ENCODE measurements at places on chromosomes 16 and 17. TPM values are rescaled to one million over a fixed set of nuclear protein-coding genes. Genes with fewer than 3 reads are reported as not detected.

KRT222 gene
- total RNA-seq: not detected

FOXN1 gene
- not detected for total RNA-seq

ZACN gene
- not detected for total RNA-seq

LPCAT2 gene
- total RNA-seq: 17.4 TPM

FBXL19 gene
- 19.4 TPM for total RNA-seq

- peak overlapping the region; percentile 57 for H3K4me3 ChIP-seq
- DNase-seq: no peak
- H3K27me3 ChIP-seq: peaks cover 31% of the 10 kb centered on the region
- H3K4me1 ChIP-seq: peaks cover 7% of the 10 kb centered on the region
- no peak overlapping the region for H3K27ac ChIP-seq
These were observed 1.7 kb upstream of the MMP25 start for GRCh38 chr16:3044708-3045107.

DNA sequence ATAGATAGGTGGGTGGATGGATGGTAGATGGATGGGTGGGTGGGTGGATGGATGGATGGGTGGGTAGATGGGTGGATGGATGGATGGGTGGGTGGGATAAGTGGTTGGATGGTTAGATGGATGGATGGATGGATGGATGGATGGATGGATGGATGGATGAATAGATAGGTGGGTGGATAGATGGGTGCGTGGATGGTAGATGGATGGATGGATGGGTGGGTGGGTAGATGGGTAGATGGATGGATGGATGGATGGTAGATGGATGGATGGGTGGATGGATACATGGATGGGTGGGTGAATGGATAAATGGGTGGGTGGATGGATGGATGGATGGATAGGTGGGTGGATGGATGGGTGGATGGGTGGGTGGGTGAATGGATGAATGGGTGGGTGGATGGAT is 50.0 kb upstream of the FASN start:
- H3K27ac ChIP-seq: no peak overlapping the region
- DNase-seq: no peak
- no peaks in the 10 kb centered on the region for H3K27me3 ChIP-seq
- peaks cover 2% of the 10 kb centered on the region for H3K36me3 ChIP-seq
- no peaks in the 10 kb centered on the region for H3K4me1 ChIP-seq
- no peak overlapping the region for H3K4me3 ChIP-seq

GRCh38 chr17:82665891-82666290 is 17.6 kb upstream of the WDR45B start:
- H3K36me3 ChIP-seq: peaks cover 6% of the 10 kb centered on the region
- peak; percentile 79 for DNase-seq
- H3K27ac ChIP-seq: no peak overlapping the region
- peaks cover 6% of the 10 kb centered on the region for H3K4me1 ChIP-seq
- H3K27me3 ChIP-seq: no peaks in the 10 kb centered on the region

GRCh38 chr17:17053446-17054379 is 11.5 kb downstream of the MPRIP start:
- no peak overlapping the region for H3K4me3 ChIP-seq
- no peaks in the 10 kb centered on the region for H3K27me3 ChIP-seq
- peaks cover 53% of the 10 kb centered on the region for H3K4me1 ChIP-seq

- no peak overlapping the region for H3K4me3 ChIP-seq
- H3K36me3 ChIP-seq: no peaks in the 10 kb centered on the region
- DNase-seq: no peak
- H3K27ac ChIP-seq: no peak overlapping the region
- no peaks in the 10 kb centered on the region for H3K4me1 ChIP-seq
These were observed 264.0 kb upstream of the CCL2 start for GRCh38 chr17:33990943-33991706.

DNA sequence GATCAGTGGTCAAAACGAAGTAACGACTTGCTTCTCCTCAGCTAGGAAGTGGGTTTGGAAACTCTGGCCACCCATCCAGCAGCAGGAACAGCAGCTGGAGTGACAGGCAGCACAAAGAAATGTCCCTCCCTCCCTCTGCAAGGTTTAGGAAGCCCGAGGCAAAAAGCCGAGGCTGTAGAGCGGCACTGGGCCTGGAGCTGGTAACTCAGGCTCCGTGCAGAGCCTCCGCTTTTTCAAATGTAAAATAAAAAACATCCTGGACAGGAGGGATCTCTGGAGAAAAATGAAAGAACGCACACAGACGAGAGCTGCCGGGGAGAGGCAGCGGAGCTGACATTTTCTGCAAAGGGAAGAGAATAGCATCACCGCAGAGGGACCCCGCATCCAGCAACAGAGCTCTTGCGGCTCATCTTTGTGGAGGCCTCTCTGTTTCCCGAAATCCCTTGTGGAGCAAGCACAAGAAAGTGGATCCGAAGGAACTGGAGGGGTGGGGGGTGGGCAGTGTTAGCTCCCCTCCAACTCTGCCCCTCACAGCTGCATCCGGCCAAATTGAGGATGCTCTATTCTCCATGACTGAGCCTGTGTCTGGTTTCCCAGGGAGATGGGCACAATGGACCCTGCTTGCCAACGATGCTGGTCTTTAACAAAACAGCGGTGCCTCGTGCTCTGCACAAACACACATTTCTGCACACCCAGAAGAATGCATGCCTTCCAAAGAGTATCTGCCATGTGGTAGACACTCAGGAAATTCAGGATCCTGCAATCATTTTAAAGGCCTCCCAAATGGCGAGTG is 335.5 kb upstream of the ZFHX3 start:
- H3K4me3 ChIP-seq: no peak overlapping the region
- no peaks in the 10 kb centered on the region for H3K27me3 ChIP-seq
- H3K36me3 ChIP-seq: no peaks in the 10 kb centered on the region
- H3K4me1 ChIP-seq: peaks cover 11% of the 10 kb centered on the region
- H3K27ac ChIP-seq: no peak overlapping the region

GRCh38 chr16:71564335-71564967 is 12.4 kb downstream of the TAT start:
- peak overlapping the region; percentile 92 for H3K27ac ChIP-seq
- peaks cover 16% of the 10 kb centered on the region for H3K4me1 ChIP-seq
- H3K4me3 ChIP-seq: peak overlapping the region; percentile 91
- no peaks in the 10 kb centered on the region for H3K36me3 ChIP-seq

DNA sequence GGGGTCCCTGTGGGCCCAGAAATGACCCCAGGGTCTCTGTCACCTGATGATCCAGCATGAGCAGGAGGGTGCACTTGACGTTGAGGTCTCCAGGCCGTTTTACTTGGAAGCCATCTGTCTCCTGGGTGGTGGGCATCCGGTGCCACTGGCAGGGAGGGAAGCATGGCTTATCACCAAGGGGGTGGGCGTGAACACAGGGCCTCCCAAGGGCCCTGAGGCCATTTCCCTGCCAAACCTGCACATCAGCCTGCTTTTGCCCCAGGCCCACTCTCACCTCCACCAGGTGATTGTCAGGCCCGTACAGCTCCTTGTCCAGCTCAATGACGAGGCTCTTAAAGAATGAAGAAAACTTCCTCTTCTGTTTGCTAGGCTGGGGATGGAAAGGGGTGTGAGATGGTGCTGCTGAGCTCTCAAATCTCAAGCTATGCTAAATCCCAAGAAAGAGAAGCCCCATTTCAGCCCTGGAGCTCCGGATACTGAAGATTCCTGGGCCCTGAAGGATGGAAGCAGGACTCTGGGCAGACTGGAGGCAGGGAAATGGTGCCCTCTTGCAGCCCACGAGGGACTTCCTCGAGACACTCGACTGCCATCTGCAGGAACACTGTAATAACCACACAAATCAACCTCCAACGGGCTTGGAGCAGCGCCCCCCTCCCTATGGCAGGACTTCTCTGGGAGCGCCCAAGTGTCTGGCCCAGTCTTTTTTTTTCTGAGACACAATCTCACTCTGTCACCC is 7.1 kb upstream of the FTSJ3 start:
- peaks cover 27% of the 10 kb centered on the region for H3K36me3 ChIP-seq
- DNase-seq: no peak
- peaks cover 11% of the 10 kb centered on the region for H3K4me1 ChIP-seq
- peak overlapping the region; percentile 63 for H3K27ac ChIP-seq
- H3K27me3 ChIP-seq: no peaks in the 10 kb centered on the region
- no peak overlapping the region for H3K4me3 ChIP-seq

GRCh38 chr16:84138824-84139627 is 6.0 kb downstream of the HSDL1 start:
- no peaks in the 10 kb centered on the region for H3K27me3 ChIP-seq
- peaks cover 2% of the 10 kb centered on the region for H3K36me3 ChIP-seq
- H3K4me3 ChIP-seq: no peak overlapping the region
- peaks cover 37% of the 10 kb centered on the region for H3K4me1 ChIP-seq
- peak overlapping the region; percentile 67 for H3K27ac ChIP-seq
- DNase-seq: no peak

DNA sequence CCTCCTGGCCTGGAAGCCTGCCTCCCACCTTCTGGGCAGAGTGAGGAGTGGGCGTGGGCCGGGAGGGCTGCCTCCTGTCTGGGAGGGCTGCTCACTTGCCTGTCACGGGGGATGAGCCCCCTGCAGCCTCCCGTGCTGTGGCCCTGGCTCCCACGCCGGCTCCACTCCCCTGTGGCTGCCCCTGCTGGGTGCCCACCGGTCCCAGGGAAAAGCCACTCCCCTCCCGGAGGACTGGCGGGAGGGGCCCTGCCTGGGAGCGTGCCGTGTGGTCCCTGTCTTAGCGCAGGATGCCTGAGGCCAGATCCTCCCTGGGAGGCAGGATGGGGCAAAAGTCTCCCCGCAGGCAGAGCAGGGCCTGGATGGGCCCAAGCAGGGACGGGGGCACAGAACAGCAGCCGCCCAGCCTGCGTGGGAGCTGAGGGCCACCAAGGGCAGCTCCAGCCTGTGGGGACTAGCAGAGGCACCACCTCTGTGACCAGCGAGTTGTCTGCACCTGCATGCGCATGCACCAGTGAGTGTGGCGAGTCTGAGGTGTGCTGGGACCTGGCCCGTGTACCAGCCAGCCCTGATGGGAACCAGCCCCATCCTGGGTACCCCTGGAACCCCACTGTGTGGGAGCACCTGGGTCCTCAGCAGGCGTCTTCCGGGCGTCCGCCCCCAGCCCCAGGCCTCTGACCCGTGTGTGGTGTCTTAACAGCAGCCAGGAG is 339.9 kb downstream of the SEC14L1 start:
- H3K27me3 ChIP-seq: no peaks in the 10 kb centered on the region
- H3K27ac ChIP-seq: no peak overlapping the region
- H3K36me3 ChIP-seq: peaks cover 5% of the 10 kb centered on the region
- no peak overlapping the region for H3K4me3 ChIP-seq
- H3K4me1 ChIP-seq: peaks cover 49% of the 10 kb centered on the region
- DNase-seq: no peak
